Lower leg skin (tissue), 4 donors: ENCODE measurements at places on chromosomes 4 and X.

DNA sequence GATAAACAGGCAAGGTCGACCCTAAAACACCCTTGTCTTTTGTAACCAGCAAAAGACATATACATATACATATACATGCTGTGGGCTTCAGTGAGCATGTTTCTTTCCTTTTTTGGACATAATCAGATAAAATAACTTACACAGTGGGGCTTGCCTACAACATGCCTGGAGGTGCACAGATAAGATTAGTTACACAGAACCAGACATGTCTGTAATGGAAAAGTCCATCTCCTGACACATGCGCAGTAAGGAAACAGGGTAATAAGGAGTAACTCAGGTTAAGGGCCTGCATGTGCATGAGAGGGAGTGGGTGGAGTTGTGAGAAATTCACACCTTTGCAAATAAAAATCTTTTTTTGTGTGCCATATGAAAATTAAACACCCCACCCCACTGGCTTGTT is 3.4 kb downstream of the UGT2A1 start:
- DNase-seq, result no peak

- DNase-seq, result no peak
Measured at GRCh38 chr4:155271557-155271956, 63.1 kb downstream of the NPY2R start.

- DNase-seq, result no peak
Measured at GRCh38 chrX:56057325-56057724, 174.8 kb upstream of the KLF8 start.

DNA sequence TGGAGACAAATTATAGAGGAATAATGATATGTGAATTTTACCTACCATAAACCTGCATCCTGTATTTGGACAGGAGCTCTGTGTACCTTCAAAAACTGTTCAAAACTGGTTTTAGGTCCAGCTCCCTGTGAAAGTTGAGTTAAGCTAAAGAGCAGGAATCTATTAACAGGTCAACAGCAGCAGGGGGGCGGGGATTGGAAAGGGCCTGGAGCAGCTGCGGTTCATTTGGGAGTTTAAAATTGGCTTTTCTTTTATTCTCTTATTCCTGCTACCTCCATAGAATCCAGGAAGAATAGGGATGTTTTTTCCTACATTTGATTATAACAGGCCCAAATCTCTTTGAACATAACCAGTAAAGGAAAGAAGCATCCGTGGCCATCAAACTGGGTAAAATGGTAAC is 23.8 kb downstream of the SHROOM3 start:
- DNase-seq, result no peak

- DNase-seq, result no peak
Measured at GRCh38 chr4:27316176-27316575, 455.5 kb downstream of the STIM2 start.

DNA sequence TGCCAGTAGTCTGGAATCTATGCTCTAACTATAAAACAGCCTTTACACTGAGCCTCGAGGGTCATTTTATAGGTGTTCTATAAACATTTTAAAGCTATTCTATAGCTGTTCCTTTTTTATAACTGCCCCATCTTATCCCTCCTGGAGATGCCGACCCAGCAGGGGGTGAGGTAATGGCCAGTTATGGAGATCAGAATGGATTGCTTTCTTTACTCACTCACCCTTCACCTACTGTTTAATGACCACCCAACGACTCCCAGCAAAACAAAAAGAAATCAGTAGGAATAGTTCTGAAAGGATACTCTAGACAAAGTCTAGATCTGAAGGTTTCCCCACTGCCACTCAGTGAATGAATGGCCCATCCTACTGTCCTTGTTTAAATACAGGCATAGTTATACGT is 1113.1 kb downstream of the FAT4 start:
- DNase-seq, result no peak

DNA sequence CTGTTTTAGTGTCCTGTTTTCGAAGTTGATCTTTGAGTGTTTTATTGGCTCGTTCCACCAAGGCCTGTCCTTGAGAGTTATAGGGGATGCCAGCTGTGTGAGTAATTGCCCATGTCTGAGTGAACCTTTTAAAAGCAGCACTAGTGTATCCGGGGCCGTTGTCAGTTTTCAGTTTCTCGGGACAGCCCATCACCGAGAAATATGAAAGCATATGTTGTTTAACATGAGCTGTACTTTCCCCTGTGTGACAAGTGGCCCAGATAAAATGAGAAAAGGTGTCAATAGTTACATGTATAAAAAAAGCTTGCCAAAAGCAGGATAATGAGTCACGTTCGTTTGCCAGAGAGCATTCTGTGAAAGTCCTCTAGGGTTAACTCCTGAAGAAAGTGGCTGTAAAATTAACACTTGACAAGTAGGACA is 48.6 kb upstream of the RASSF6 start:
- no peak for DNase-seq

GRCh38 chr4:40702137-40702799 is 47.5 kb upstream of the NSUN7 start:
- DNase-seq, result no peak

DNA sequence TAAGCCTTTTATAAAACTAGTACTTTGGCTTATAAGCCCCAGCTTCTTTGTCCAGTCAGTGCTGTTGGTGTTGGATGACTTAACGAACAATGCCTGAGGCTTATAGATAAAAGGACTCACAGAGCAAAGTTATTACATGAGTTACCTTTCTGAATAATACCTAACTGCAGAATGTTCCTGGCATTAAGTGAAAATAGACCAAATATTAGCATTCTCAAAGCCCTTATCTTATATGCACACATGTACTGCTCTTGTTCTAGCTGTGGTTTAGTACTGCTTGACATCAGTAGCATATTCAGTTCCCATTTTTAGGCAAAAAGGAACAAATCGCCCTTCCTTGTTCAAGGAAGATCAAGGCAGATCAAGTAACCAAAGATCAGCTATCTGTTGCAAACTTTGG is 131.6 kb downstream of the ZNF330 start:
- DNase-seq, result no peak

- DNase-seq, result no peak
Measured at GRCh38 chrX:120365320-120365719, 3.4 kb downstream of the ATP1B4 start.

GRCh38 chr4:122821092-122821491 is 5.5 kb upstream of the FGF2 start:
- no peak for DNase-seq

- DNase-seq, result no peak
Measured at GRCh38 chr4:69224891-69225290, 10.3 kb upstream of the UGT2B11 start.

DNA sequence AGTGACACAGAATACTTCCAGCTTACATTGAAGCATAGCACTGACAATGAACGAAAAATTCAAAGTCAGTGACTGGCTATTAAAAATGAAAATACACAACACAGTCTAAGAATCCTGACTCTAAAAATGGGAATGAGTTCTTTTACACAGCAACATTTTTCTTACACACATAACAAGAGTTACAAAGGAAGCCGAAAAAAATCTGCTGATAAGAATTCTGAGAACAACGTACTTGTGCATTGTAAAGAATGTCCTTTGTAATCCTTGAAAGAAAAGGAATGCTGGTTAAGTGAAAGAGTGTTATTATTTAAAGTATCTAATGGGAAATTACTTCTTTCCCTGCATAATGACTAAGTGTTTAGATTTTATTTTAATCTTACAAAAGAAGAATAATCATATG is 199.4 kb downstream of the PRDM5 start:
- no peak for DNase-seq

- DNase-seq, result no peak
Measured at GRCh38 chr4:56540826-56541225, 35.2 kb downstream of the ARL9 start.

- no peak for DNase-seq
Measured at GRCh38 chr4:2095236-2096072, 36.3 kb downstream of the NAT8L start.

DNA sequence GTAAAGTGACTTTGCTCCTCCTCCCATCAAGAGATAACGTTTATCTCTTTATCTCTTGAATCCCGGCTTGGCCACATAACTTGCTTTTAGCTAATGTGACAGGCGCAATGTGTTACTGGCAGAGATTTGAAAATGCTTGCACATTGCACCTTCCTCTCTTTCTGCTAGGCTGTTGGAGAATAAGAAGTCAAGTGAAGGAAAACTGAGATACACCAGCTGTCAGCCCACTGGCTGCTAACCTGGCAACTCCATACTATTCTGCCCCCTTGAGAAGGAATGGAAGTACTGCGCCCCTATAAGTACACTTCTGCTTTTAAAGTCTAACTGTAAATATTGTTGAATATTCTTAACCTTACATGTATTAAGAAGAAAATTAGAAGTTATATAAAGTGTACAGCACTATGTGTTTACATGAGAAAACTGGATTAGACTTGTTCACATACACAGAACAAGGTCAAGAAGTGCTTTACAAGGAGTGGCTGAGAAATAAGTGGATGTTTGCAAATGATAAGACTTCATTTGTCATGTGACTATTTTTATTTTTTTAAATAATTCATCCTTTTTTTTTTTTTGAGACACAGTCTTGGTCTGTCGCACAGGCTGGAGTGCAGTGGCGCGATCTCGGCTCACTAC is 424.5 kb upstream of the CTSO start:
- DNase-seq, result no peak

- DNase-seq, result no peak
Measured at GRCh38 chrX:10990418-10990817, 120.7 kb upstream of the HCCS start.

- no peak for DNase-seq
Measured at GRCh38 chrX:154799556-154800348, 5.5 kb downstream of the MPP1 start.

DNA sequence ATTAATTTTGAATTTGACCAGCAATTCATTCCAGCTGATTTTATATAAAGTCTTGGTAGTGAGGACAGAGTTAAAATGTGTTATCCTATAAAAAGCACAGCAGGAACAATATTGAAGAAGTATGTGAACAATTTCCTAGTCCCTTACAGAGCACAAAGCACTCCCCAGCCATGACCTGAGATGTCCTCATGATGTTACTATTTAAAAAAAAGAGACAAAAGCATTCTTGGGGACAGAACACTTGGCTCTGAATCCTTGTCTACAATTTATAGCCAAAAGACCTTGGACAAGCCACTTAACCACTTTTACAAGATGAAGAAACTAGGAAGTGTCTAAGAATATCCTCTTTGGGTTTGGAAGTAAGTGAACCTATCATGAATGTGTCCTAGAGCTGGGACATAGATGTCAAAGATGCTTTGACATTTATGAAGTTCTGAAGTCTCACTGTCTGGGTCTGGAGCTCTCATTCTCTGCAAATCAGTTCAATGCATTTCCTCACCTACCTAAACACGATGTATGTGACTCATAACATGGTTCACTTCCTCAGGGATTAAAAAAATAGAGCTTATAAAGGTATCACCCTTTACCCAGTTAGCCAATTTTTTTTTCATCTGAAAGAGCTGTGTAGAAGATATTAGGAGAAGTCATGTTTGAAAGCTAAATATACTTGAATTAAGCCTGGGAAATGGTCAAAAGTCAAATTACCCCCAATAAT is 61.4 kb downstream of the IGFBP7 start:
- DNase-seq, result no peak

DNA sequence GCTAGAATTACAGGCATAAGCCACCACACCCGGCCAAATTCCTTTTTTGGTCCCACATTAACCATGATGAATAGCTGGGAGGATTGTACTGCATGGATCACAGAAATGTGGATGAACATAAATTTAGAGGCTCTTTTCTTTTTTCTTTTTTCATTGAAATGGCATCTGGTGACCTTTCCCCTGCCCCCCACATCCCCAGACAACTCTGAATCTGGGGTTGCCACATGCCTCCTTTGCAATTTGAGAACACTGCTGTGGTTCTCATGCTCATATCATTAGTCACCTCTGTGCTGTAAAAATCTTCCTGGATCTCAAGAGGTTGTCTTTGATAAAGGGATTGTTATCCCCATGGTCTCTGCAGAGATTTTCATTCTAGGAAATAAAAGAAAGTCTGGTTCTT is 22.8 kb upstream of the FMR1NB start:
- no peak for DNase-seq

DNA sequence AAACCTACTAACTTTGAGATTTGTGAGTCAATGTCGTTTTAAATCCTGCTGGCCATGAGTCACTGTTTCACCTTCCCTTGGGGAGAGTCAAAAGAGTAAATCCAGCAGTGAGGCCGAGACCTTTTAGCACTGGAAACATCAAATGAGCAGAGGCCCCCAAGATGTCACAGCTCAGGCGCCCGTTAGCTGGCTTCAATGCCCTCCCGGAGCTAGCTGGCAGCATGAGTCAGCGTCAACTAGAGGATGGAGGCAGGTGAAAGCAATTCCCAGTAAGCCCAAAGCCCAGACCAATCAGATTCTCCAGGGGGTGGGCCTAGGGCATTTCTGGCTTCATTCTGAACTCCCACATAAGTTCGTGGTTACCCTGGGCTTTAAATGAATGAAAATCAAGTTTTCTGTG is 170.9 kb downstream of the CLCN4 start:
- no peak for DNase-seq

- DNase-seq, result no peak
Measured at GRCh38 chr4:8147231-8147970, 11.2 kb downstream of the ABLIM2 start.

GRCh38 chrX:37060999-37061398 is 52.8 kb downstream of the FAM47C start:
- DNase-seq, result no peak

GRCh38 chr4:40475609-40476008 is 140.5 kb downstream of the CHRNA9 start:
- DNase-seq, result no peak

DNA sequence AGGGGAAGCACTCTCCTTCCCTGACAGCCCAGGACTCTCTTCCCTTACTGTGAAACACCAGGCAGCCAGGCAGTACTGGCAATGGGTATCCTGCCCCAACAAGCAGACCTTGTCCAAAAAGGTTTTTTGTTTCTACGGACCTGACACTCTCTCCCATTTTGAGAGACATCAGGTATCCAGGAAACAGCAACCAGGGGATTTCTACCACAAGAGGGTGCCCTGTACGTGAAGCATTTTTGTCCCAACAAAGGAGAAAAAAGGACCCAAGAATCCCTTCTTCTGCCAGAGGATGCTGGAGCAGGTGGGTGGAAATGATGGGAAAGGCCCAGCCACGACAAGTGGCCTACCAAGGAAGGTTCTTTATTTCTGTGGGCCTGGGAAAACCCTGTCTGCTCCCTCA is 65.7 kb upstream of the FGF13 start:
- DNase-seq, result no peak

DNA sequence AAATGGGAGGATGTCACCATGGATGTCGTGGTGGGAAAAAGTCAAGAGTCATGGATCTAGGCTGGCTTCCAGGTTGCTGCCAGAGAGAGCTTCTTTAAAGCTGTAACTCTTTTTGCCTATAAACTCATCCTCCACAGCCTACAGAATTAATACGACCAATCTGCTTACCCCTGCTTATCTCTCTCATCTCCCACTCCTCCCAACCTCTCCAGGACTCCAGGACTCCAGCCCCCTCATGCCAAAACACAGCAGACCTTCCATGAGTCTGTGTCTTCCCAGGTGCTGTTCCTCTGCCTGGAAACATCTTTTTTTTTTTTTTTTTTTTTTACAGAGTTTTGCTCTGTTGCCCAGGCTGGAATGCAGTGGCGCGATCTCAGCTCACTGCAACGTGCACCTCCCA is 15.3 kb upstream of the SLC10A4 start:
- no peak for DNase-seq

DNA sequence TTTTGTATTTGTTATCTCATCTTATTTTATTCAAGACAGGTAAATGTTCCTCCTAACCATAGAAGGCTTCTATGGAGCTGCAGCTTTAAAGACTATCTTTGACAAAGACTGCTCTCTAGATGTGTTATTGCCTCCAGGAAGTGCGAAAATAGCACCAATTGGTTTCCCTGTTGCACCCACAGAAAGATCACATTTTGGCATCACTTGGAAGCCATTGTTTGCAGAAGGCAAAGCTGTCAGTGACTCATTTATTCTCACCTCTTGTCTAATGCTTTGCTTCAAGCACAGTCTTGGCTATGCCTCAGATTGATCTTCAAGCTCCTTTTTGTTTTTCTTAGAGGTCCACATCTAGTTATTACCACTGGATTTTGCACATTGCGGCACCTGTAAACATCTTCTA is 150.3 kb downstream of the PCDH7 start:
- DNase-seq, result no peak
